ENCODE measurements at places on chromosomes 16 and 17.
A peak's percentile ranks its signal among the peaks of the same experiment; 100 is the strongest.

DNA sequence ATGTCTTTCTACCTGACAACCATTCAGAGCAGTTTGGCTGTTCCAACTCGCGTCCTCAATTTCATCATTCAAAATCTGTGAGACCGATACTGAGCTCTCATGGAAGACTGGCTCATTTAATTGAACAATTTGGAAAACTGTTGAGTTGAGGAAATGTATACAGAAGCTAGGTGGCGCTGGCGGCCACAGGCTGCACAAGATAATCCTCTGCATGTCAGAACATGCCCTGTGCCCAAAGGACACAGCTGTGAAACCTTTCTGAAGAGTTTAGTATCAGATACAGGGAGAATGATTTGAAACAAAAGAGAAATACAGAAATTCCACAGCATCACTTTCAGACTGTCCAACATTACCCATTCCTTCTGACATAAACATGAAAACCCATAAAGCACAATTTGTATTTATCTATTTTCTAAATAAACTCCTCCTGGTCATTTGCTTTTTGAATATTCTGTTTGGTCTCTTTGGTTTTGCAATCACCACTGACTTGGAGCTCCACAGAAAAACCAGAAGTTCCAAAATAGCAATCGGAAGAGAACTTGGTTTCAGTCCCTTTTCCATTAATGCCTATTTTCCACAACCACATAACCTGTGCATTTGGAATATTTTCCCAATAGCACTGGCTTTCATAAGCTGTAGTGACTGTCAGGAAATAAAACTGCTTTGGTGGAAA is 192.8 kb downstream of the MAP2K6 start:
- DNase-seq, result no peak

DNA sequence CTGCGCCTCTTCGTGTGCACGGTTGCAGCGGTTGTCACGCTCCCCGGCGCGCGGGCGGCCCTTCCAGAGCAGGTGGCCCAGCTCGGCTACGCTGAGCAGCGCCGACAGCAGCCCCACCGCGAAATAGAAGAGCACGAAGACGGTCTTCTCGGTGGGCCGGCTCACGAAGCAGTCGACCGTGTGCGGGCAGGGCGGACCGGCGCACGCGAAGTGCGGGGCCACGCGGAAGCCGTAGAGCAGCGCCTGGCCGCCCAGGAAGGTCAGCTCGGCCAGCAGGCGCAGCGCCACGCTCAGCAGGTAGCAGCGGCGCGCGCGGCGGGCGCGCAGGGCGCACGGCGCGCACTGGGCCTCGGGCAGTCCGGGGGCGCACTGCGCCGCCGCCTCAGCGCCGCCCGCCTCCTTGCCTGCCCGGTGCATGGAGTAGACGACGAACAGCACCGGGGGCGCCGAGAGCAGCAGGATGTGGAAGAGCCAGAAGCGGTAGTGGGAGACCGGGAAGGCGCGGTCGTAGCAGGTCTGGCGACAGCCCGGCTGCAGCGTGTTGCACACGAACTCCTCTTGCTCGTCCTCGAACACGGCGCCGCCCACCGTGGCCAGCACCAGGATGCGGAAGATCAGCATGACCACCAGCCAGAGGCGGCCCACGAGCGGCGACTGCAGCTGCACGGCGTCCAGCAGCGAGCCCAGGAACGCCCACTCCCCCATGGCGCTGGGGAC is 1.3 kb downstream of the GJD3 start:
- no peak for DNase-seq

DNA sequence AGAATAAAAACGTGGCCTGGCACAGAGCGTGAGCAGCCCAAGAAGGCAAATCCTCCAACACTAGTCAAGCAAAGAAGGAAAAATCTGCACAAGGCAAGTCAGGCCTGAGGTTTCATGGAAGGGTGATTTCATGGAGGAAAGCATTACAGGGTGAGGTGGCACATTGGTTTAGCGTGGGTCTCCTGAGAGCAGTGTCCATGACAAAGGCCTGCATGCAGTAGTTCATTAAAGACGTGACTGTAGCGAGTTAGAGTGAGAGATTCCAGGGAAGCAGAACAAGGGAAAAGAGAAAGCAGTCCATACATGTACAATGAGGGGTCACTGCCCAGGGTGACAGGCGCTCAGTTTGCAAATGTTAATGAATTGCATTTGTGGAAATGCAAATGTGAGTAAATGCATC is 285.0 kb upstream of the ERCC4 start:
- no peak for DNase-seq

DNA sequence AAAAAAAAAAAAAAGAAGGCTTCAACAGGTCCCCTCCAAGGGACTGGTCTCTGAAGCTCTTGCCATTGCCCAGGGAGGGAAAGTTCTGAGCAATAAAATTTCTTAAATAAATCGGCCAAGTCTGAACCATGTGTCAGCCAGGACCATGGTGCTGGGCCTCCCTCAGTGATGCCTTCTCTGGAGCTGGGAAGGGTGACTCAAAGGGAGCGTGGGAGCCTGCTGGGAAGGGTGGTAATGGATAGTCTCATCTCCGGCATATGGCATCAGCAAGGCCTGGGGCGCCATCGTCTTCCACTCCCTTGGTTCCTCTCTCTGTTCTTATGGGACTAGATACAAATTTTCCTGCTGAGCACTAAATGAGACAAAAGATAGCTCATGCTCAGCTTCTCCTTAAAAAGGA is 2.3 kb downstream of the VKORC1 start:
- DNase-seq, result no peak

GRCh38 chr17:70254735-70255460 is 85.6 kb downstream of the KCNJ2 start:
- no peak for DNase-seq

DNA sequence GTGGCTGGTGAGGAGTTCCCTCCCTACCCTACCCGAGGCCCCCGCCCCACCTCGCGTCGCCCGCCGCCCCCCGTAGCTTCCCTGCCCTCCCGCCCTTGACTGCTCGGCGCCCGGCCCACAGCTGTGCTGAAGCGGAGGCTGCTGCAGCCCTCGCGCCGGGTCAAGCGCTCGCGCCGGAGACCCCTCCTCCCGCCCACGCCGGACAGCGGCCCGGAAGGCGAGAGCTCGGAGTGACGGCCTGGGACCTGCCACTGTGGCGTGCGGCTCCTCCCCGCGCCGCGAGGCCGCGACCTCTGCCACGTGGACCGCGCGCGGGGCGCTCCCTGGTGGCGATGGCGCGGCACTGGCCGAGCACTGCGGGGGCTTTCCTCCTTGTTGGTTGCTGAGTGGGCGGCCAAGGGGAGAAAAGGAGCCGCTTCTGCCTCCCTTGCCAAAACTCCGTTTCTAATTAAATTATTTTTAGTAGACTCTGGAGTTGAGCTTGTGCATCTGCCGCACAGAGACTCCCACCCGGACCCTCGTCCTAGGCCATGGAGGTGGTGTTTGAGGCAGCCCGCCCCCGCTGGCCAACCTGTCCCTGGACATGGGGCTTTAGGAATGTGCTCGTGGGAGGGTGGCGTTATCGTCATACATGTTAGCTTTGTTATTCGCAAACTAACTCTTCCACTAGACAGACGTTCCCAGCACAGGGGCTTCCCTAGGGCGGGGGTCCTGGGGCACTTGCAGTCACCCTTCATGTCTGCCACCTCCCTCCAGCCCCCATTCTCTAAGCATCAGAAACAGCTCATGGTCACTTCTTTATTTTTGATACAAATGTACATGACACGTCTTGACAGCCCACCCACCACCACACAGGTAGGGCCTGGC is 4.4 kb downstream of the TP53I13 start:
- DNase-seq, result peak; percentile 32

GRCh38 chr17:21228111-21228510 is 14.2 kb upstream of the TMEM11 start:
- no peak for DNase-seq

DNA sequence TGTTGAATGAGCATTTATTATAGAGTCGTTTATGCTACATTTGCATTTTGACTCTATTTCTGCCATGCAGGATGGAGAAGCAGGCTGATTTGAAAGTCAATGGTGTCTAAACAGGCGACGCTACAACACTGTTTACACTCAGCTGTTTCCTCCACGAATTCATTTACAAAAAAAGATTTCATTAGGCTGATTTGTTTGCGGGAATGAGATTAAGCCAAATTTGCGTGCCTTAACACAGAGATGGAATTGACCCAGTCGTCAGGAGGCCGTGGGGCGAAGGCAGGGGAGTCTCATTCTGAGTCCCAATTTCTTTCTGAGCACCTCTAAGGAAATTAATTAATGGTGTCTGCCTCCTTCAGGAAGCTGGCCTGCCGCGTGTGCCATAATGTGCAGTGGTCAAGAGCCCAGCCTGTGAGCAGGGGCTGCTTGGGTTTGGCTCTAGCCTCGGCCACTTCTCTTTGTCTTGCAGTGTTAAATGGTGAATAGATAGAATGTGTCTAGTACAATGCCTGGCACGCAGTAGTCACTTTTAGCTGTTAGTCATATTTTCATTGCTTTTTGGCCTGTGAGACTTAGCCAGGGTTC is 88.6 kb upstream of the NKD1 start:
- no peak for DNase-seq

- DNase-seq, result no peak
These were observed 37.2 kb downstream of the LYRM1 start for GRCh38 chr16:20937736-20938135.

DNA sequence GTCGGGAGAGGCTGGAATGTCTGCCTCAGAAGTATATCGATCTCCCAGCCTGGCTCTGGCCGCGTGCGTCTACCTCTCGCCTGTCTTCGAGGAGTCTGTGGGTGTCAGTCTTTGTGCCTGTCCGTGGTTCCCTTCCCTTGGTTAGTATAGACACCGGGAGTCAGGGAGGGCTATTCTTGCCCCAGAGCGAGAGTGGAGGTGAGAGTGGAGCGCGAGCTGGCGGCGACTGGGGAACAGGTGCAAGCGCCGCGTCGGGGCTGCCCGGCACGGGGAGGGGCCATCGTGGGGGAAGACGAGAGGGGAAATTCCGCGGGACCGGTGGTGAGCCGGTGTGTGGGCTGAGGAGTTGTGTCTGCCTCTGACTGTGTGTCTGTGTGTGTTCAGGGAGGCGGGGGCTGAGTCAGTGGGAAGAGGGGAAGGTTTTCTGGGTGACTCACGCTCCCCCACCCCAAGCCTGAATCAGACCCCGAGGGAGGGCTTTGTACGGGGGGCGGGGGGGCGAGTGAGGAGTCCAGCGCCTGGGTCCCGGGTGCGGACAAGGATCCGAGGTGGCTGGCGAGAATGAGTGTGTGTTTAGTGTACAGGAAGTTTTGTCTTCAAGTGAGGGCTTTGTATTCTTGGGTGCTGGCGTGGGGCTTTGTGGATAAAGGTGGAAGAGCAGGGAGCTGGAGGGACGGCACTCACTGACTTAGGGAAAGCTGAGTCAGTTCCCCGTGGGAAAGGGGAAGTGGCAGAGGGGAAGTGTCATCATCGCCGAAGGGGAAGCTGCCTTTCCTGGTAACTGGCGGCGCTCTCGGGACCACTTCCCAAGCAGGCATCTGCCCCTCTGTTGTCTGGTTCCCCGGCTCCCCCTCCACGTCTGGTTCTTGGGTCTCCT is 8.6 kb downstream of the KDM6B start:
- peak; percentile 96 for DNase-seq

- no peak for DNase-seq
These were observed 877 bp upstream of the CSNK1D start for GRCh38 chr17:82274134-82275020.

DNA sequence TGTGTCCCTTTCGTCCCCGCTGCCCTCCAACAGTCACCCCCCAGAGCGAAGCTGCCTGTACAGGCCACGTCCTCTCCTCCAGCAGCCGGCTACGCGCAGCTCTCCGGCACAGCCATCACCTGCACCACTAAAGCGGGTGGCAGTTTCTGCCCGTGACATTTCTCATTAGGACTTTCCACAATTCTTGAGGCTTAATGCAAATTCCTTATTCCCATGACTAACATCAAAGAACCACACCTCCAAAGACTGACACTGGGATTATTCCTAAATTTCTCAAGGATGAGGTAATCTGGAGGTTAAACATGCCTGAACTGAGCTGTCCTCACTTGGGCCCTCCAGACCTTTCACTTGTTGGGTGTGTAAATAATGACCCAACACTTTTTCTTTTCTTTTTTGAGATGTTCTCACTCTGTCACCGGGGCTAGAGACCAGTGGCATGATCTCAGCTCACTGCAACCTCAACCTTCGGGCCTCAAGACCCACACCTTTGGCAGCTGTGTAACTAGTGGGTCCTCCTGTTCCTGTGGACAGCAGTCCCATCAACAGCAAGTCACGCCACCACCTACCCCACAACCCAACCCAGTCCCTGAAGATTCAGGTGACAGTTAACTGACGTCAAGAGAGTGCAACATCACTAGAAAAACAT is 11.7 kb downstream of the ANKRD11 start:
- no peak for DNase-seq

DNA sequence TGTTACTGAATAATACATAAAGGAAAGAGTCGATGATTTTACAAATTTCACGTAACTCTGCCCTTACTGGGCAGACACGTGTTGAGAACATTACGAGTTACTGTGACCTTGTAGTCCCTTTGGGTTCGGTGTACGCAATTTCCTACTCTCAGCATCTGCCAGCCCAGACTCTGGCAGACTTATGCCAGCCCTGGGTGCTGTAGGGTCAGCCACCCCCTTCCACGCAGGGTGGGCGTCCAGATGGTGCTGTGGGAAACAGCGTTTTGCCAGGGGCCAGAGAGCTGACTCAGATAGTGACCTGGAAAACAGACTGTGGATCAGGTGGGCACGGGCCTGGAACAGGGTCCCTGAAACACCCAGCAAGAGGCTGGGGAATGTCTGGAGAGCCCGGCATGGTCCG is 148.9 kb downstream of the RPTOR start:
- DNase-seq, result no peak

GRCh38 chr17:39200070-39200879 is at the start of gene RPL19:
Gene RPL19 (plus strand): TSS chr17:39200283. CDS start chr17:39200345, 62 bp downstream.
- peak; percentile 72 for DNase-seq

DNA sequence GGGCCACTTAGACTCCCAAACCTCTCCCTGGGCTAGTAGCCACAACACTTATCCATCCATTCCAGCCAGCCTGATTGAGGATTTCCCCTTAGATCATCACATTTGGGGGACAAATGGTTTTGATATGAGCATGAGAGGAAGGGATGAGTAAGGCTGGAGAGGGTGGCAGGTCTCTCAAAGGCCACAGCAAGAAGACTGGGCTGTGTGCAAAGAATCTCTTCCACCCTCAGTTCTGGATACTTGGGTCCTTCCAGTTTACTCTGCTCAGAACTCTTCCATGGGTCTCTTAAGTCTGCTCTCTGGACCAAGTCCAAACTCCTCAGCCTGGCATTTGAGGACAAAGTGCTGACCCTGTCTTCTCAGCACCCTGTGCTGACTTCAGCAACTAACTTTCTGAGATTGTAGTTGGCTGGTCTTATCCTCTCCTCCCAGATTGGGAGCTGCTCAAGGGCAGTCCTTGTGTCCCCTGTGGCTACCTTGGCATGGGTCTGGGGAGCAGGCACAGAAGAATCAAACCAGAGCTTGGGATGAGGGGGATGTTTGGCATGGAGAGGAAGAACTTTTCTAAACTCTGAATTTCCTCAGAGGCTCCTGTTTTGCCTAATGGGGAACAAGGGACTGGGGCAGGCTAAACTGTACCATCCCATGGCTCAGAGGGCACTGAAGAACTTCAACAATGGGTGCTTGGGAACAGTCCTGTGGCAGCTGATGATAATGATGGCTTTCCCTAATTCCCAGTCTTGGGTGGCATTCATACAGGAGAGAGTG is 3.1 kb upstream of the NFATC3 start:
- no peak for DNase-seq
